Activated effector memory CD4-positive, alpha-beta T cell treated with Interleukin-2 at 50 U/mL for 16 hours (primary cell): ENCODE measurements at places on chromosomes 3 and 15.

GRCh38 chr3:18126772-18127171 lies 298.4 kb downstream of the SATB1 start:
- no peak for DNase-seq

- DNase-seq = no peak
These were observed 278.9 kb downstream of the MECOM start for GRCh38 chr3:169384573-169384972.

DNA sequence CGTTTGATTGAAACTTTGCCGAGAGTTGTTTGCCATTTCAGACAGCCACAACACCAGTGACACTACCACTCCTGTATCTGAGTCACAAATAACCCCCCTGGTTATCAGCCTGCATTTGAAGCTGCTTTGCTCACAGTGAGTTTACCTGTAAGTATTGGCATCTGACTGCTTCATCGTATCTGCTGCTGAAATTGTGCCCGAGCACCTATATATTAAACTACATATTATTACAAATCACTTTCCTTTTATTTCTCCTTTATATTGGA lies 39.2 kb upstream of the SPSB4 start:
- DNase-seq = no peak

GRCh38 chr15:35669021-35669420 lies 123.1 kb upstream of the DPH6 start:
- no peak for DNase-seq
